ENCODE measurements at places on chromosomes 11 and 22. TPM values are rescaled to one million over a fixed set of nuclear protein-coding genes. Genes with fewer than 3 reads are reported as not detected.

SAA4 gene
- polyA plus RNA-seq, result 0.15 TPM

TMA7B gene
- 0.56 TPM for polyA plus RNA-seq

APOBEC3B gene
- polyA plus RNA-seq, result 0.59 TPM

TEX12 gene
- polyA plus RNA-seq, result not detected

DNAJB7 gene
- polyA plus RNA-seq, result not detected
